Brain (organoid and tissue), 16 donors: ENCODE measurements at places on chromosomes 2 and 18.
A peak's percentile ranks its signal among the peaks of the same experiment; 100 is the strongest.

DNA sequence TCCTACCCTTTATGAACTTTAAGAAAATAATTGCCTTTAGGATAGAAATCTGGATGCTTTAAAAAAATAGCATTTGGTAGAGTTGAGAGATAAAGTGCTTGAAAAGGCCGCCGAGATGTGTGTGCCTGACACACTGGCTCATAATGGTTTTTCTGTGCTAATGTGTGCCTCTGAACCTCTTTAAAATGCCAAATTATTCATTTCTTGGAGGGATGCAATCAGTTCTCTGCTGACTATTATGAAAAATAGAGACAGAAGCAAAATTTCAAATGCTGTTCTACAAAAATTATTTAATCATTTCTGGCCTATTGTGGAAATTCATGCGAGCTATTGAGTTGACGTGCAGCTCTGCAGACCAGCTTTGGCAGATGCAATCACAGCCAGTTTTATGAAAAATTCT is 18.0 kb upstream of the MBP start:
- no peak for DNase-seq

DNA sequence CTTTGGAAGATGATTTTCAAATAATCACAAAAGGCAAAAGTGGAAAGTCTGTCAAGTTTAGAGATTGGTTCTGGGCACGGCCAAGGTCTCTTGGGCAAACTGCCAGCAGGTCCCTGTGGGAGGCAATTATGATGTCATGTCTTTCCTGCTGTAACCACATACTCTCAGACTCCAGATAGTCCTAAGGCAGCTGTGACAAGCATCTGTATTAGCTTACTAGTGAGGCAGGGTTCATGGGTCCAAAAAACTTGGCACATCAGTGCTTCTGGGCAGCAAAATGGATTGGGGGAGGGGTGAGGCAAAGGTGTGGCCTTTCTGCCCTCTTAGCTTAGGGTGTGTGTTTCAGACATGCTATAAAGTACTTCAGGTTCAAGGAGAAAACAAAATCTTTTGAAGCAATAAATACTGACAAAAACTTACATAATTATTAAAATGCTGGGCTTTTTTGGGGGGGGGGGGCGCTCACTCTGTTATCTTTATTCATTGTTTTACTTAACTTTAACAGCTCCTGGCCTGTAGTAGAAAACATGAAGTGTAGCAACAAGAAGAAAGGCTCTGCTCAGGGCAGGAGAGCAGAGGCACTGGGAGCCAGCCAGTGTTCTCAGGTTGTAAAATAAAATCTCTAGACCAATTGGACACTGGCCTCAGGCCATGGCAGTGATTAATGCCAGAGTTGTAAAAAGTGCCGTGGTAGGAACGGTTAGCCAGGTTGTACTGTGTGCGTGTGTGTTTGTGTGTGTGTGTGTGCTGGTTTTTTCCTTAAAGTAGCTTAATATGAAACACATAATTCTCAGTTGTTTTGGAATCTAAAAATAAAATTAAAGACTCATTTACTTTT is 14.3 kb upstream of the TANC1 start:
- peak; percentile 43 for DNase-seq

GRCh38 chr2:233065954-233066470 is 5.9 kb downstream of the INPP5D start:
- no peak for DNase-seq

- DNase-seq, result peak; percentile 64
These were observed 149.6 kb downstream of the MYT1L start for GRCh38 chr2:2181493-2181892.

DNA sequence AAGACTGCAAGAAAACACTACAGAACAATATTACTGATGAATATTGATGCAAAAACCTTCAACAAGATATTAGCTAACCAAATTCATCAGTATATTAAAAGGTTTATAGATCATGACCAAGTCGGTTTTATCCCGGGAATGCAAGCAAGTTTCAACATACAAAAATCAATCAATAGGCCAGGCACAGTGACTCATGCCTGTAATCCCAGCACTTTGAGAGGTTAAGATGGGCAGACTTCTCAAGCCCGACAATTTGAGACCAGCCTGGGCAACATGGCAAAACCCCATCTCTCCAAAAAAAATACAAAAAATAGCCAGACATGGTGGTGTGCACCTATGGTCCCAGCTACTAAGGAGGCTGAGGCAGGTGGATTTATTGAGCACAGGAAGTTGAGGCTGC is 82.9 kb downstream of the FSIP2 start:
- DNase-seq, result no peak

GRCh38 chr2:109644571-109645275 is 30.6 kb downstream of the SOWAHC start:
- DNase-seq, result peak; percentile 50

GRCh38 chr2:147182260-147182659 is 662.6 kb upstream of the ACVR2A start:
- DNase-seq, result no peak

DNA sequence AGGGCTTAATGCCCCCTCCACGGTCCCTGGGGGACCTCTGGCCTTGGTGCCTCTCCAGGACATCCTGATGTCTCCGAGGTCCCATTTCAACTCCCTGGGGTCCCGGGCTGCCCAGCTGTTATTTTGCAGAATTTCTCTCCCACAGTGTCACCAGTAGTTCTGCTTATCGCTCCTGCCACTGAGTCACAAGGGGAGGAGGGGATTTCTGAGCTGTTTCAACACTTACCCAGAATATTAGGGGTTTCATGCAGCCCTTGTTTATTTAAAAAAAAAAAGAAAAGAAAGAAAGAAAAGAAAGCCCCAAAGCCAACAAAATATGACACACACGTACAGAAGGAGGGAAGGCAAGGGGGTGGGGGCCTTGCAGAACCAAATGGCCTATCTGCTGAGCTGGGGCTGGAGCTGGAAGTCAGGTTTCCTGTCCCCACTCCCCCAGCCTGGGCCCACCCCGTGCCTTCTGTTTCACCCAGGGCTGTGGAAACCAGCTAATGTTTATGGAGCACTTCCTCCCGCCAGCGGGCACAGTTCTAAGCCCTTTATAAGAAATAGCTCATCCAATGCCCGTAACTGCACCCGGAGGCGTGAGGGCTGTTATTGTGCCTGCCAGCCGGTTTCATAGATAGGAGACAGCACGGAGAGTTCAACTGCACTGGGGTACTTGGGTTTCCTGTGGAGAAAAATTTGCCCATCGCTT is 8.4 kb upstream of the ARID5A start:
- peak; percentile 29 for DNase-seq

DNA sequence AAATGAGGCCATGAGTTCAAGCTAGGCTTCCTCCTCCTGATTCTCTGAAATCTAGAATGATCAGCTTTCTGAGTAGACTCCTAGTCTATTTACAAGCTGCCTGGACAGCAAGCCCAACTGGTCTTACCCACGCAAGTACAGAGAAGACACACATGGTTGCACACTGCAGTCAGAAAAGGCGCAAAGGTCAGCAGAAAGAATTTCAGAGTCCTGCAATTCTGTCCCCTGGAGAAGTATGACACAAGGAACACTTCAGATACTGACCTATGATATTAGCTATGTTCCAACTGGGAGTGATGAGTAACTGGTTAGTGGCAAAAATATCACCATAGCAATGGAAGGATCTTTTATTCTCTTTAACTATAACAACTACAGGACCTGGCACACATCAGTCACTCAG is 336.1 kb upstream of the PKDCC start:
- no peak for DNase-seq

DNA sequence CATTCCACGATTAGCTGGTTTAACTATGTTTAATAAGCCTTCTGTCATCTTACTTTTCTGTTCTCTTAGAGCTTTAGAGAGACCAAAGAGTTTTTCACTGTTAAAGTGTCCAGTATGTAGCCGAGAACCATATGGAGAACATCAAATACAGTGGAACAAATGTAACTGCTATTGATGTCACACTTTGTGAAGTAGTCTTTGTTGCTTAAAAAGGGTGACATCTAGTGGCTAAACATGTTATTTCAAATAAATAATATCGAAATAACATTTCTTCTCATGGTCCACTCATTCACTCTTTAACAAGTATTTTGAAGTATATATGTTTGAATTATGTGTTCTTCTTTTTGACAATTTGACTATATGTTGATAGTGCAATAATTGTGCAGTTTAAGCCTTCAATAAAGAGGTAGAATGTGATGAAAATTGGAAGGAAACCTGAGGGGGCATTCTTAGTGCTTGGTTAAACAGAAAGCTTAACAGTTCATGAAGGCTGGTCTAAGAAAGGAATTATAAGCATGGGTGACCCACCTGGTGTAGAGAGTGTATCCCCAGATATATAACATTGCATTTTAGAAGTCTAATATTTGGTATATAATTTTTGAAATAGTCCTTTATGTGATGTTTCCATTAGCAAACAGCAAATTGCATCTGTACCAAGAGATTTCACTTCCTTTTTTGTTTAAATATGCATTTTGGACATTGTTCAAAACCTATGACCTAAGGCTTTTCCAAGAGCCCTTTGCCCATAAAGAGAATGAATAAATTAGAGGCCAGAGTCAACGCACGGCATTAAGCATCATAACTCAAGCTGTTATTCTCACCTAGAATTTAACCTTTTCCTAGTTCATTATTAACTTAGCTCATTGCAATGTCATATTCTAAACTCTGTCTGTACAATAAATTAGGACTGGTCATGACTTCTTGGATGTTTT is 112.1 kb downstream of the KYNU start:
- peak; percentile 57 for DNase-seq

DNA sequence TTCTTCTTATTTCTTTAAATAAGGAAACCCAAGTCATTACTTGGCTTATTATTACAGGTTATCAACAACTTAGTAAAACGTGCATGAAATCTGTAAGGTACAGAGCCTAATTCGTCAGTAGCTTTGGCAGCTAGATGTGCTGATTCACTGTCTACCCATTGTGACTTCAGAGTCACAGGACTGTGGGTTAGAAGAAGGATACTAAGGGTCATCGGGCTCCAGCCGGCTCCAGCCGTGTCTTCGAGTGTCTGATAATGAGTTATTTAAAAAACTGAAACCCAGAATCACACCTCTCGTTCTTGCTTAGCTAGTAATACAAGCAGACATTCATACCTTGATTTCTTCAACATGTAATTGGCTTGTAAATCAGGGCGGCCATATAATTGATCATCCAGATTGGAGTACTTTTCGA is 170.5 kb downstream of the FMNL2 start:
- no peak for DNase-seq

DNA sequence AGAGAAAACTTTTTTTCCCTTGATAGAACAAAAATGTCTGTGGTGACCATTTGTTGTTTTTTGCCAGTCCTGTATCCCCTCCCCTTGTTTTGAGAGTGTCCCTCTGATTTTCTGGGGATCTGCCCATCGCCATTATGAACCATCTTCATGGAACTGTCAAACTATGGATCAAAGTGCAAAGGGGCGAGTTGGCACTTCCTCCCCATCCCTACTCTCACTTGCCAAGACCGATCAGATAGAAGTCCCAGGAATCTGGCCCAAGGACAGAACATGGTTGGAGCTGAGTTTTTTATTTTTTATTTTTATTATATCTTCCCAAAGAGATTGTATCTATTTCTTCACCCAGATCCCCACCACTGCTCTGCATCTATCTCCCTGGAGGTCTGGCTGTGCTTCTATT is 221.4 kb downstream of the IKZF2 start:
- DNase-seq, result no peak

DNA sequence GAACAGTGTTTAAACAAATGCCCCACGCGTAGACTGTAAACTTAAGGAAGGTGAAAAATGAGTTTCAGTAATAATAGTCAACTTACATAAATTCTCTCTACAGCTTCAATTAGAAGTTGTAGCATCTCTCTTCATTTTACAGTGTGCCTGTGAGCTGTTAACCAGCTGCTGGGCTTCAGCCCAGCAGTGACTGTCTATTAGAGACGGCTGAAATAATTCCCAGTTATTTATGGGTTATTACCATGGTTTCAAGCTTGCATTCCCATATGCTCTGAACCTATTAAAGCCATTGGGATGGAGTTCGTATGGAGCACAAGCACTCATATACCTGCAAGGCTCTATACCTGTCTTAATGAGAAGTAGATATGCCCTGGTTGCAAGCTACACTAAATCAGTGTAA is 501.1 kb downstream of the CNTNAP5 start:
- no peak for DNase-seq

DNA sequence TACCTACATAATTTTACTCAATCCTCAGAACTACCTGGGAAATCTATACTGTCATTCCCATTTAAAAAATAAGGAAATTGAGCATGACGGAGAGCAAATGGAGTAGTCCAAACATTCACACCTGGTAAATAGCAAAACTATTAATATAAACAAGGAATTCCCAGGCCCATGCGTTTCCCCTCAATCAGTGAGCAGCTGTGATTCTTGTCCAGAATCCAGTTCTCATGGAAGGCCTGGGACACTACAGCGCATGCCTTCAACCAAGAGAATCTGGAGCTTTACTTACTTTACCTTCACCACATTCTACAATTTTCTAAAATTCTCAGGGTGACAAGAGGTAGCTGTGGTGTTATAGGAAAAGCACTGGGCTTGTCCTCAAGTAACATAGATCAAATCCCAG is 259.0 kb downstream of the LRATD1 start:
- no peak for DNase-seq

GRCh38 chr2:124959581-124959980 is 934.5 kb downstream of the CNTNAP5 start:
- no peak for DNase-seq

DNA sequence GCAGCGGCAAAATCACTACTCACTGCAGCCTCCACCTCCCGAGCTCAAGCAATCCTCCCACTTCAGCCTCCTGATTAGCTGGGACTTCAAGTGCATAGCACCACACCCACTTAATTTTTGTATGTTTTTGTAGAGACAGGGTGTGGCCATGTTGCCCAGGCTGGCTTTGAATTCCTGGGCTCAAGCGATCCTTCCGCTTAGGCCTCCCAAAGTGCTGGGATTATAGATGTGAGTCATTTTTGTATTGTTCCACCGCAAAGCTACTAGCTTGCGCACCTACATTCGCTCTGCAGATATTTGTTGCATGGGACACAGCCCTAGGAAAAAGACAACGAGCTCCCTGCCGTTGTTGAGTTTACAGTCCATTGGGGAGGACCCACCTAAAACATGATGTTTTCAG is 173.5 kb upstream of the AGAP1 start:
- no peak for DNase-seq

DNA sequence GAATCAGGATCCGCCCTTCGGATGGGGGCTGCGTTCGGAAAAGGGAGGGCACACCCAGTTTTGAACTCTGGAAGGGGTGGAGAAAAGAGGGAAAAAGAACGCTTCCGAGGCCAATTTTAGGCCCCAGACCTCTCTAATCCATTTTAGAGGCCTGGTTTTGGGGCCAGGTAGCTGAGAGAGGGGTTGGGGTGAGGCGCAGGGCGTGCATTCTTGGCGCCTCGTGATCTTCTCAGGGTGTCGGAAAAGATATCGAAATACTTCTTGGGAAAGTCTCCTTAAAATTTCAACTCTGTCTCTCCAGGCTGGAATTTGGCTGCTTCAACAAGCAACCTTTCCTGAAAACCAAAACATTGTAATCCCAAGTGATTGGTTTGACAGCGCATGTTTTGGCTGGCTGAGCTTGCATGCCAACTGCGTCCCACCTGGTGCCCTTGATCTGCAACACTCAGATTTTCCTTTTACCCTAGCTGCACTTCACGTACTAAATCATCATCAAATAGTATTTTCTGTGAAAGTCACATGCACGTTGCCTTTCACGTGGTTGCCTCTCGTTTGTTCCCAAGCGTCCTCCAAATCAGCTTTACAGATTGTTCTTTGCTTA is 864 bp upstream of the XPO1 start:
- peak; percentile 74 for DNase-seq

- no peak for DNase-seq
These were observed 440.9 kb downstream of the PTPRM start for GRCh38 chr18:8008033-8008432.
